ENCODE measurements at places on chromosomes 3 and 15.

GRCh38 chr15:99720533-99720932 is 12.7 kb downstream of the LYSMD4 start:
- DNase-seq: no peak

DNA sequence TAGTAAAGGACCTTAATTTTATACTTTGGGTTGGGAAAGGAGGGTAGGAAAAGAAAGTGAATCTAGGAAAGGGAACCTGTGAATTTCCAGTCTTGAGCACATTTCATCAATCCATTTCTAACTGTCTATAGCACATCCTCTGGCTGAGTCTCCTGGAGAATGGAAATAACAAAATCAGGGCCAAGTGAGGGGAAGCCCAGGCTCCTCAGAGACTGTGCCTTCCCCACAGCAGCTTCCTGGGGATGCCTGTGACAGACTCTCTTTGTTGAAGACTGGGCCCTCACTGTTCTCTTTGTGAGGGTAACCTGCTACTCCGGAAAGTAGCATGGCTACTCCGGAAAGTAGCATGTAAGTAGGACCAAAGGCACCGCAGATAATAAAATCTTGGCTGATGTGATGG is 22.6 kb upstream of the CSPG5 start:
- DNase-seq: no peak

GRCh38 chr3:72341920-72342319 is 506.3 kb downstream of the SHQ1 start:
- no peak for DNase-seq

- no peak for DNase-seq
Measured at GRCh38 chr3:84008623-84009022, 950.2 kb upstream of the CADM2 start.

DNA sequence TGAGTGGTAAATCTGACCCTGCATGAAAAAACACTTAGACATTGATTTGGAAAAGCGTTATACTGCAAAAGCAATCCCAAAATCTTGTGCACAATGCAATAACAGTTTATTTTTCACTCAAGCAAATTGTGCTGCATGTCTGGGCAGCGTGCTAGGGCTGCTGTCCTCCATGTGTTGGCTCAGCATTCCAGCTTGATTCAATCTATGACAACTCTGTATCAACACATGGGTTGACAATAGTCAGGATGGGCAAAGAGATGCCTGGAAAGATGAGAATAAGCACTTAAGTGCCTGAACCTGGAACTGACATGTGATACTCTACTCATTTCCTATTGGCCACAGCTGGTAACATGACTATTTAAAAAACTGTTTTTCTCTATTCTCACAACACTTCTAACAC is 51.8 kb downstream of the DUT start:
- no peak for DNase-seq

- DNase-seq: no peak
Measured at GRCh38 chr3:105812194-105812586, 56.6 kb downstream of the CBLB start.

- DNase-seq: no peak
Measured at GRCh38 chr15:43225201-43225949, 4.6 kb upstream of the EPB42 start.

- no peak for DNase-seq
Measured at GRCh38 chr15:41997845-41998244, 23.0 kb downstream of the PLA2G4E start.

GRCh38 chr15:67127965-67128364 is 62.6 kb downstream of the SMAD3 start:
- no peak for DNase-seq

DNA sequence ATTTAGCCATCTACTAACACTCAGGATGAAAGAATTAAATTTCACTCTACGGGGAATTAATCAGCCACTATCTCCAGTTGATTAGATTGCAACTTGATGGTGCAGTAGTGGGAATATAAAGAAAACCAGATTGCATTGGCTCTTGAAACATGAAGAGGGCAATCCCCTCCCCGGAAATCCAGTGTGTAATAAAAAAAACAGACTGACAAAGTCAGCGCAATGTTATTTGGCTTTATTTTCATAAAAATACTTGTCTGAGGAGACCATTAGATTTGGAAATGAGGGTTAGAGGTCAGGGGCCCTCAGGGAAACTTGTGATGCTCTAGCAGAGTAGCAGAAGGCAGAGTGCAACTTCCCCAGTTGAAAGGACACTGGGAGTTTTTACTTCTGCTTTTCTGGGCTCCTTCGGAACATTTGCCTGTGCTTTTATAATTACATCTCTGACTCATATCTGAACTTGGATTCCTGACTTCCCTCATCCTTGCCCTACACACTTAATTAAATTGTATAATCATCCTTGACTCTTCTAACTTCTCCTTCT is 326.8 kb downstream of the TUSC7 start:
- no peak for DNase-seq

GRCh38 chr15:99114511-99115299 is 9.8 kb downstream of the SYNM start:
- DNase-seq: no peak

DNA sequence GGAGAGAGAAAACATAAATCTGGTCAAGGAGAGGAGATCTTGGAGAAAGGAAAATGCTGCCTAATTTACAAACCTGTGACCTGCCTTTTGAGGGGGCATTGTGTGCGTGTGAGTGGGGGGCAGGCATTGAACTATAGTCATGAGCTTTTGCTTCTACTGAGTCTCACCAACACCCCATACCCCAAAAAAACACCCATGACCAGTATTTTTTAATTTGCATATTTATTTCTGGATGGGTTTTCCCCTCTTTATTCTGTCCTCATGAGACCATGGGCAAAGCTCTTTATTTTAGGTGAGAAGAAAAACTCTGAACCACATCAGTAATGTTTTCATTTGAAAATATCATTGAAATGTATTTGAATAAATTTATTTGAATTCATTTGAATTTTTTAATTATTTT is 20.6 kb downstream of the CD80 start:
- no peak for DNase-seq

GRCh38 chr3:127389420-127389819 is 101.6 kb upstream of the PRR20G start:
- no peak for DNase-seq

DNA sequence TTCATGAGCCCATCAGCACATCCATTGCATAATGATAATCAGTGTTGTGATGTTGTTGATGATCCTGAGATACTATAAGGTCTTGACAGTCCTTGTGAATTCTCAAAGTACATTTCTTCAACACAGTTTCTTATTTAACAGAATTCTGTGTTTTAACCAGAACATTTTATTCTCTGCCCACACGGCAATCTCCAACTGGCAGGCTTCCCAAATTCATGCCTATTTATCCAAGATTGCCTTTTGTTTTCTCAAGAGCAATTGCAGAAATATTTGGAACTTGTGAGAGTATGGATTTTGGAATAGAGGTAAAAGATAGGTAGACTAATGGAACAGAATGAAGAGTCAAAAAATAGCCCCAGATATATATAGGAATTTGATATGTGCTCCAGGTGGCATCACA is 116.0 kb downstream of the UACA start:
- DNase-seq: no peak

GRCh38 chr3:13394363-13394762 is 25.8 kb downstream of the NUP210 start:
- DNase-seq: no peak

DNA sequence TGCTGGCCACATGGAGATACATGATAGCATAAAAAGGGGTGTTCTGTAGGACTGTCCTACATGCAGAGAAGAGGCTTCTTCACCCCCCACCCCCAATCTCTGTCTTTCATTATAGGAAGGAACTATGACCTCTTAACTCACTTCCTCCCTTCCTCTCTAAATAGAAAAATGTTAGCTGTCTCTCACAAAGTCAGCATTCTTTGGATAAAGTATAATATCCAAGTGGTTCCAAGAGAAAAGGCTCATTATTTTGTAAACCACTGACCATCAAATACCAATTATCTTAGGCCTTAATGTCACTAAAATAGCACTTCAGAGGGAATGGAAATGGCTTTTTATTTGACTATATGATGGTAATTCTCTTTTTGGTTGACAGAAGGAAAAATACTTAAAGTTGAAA is 95.3 kb upstream of the SLC2A2 start:
- DNase-seq: no peak

GRCh38 chr15:59177317-59177660 is 29.4 kb upstream of the LDHAL6B start:
- DNase-seq: no peak

DNA sequence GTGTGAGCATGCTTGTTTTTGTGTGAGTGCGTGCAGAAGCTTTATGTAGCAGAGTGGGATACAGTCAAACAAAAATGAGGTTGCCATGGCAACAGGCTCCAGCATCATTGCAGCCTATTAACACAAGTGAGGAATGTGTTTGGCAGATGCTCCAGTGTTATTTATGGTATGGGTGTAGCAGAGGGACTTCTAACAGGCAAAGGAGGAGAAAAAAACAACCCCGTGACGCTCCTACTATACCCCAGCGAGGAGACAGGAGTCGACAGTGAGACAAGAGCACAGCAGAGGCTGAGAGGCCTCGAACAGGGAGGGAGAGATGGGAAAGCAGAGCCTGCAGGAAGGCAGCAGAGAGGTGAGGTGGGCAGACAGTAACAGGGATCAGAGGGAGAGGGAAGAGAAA is 4.9 kb downstream of the ADCY5 start:
- no peak for DNase-seq

- DNase-seq: no peak
Measured at GRCh38 chr3:38690185-38690584, 40.7 kb upstream of the SCN5A start.

DNA sequence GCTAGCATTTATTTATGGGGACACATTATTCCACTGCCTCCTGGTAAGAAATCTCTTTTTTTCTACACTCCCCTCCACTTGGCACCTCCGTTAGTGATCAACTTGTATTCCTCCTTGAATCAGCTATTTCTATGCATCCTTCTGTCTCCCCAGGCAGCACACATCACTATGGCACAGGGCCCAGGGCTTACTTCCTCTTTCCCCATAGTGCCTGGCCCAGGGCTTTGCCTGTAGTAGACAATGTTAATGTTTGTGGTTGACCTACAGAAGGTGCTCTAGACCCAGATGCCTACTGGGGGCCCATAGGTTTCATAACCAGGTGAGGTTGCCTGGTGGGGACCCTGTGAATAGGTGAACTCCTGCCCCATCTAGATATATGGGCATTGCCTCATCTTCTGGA is 44.9 kb downstream of the EPHB1 start:
- no peak for DNase-seq

DNA sequence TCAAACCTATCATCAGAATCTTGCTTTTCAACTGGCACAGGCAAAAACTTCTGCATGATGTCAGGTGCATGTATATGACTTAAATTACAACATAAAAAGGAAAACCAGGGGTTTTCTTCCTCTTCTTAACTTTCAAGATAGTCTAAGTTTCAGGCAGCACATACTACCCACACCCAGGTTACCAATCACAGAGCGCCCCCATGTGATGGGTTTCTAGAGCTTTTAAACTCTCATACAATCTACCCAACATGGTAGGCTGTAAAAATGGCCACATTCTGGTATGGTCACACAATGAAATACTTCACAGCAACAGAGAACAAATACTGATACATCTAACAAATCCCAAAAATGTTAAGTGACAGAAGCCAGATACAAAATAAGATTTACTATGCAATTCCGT is 7.4 kb downstream of the MESD start:
- DNase-seq: no peak

- DNase-seq: no peak
Measured at GRCh38 chr15:39154227-39154638, 426.6 kb upstream of the THBS1 start.

GRCh38 chr15:39511916-39512260 is 69.0 kb upstream of the THBS1 start:
- DNase-seq: no peak

DNA sequence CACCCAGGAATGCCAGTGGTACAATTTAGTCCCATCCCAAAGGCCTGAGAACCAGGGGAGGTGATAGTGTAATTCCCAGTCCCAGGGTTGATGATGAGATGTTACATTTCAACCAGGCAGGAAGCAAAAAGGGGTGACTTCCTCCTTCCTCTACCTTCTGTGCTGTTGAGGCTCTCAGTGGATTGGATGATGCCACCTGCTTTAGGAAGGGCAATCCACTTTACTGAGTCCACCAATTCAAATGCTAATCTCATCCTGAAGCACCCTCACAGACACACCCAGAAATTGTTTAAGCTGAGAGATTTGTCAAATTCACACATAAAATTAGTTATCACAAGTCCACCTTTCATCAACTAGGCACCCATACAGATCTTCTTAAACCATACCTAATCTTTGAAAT is 418.5 kb upstream of the GOLIM4 start:
- no peak for DNase-seq

DNA sequence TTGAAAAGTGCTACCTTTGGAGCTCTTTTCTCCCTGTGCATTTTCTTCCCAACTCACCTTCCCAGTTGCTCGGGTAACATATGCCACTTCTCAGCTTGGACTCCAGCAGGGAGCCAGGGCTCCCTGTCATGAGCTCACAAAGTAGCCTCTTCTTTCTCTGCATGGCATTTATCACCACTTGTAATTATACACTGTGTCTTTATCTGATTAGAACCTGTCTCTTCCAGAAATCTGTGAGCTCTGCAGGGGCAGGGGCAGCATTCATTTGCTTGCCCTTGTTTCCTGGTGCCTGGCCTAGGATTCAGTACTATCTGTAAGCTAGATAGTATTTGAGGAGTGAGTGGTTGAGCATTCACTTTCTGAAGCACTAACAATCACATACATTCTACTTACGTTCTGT is 100.9 kb downstream of the CLSTN2 start:
- DNase-seq: no peak

DNA sequence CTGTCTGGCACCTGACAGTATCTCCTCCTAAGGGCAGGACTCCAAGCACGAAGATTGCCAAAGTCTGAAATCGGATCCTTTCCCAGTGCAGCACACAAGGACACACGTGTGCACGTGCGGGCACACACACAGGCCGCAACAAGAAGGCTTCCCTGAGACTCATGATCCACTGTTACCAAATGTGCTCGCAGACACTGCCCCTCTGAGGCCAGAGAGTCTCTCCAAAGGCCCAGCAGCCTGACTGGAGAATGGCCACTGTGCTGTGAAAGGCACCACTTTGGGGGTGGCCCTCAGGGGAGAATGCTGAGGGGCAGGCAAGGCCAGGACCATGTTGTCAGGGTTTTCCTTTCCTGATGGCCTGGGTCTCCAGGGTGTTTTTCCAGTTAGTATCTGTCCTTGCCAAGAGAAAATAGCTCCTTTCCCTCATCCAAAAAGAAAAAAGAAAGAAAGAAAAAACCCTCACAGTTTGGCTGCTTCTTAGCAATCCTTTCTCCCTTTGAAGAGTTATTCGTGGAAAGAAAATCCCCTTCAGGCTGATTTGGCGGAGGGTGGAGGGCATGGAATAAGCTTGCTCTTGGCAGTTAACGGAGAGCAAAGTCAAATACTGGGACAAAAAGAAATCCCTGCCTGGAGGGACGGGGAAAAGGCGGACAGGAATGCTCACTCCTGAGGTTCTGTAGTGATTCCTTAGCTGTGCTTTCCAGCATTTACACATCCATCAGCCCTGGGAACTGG is 112.2 kb upstream of the ETV5 start:
- no peak for DNase-seq

GRCh38 chr15:65638681-65639089 is 16.9 kb downstream of the SLC24A1 start:
- peak; percentile 28 for DNase-seq

- DNase-seq: no peak
Measured at GRCh38 chr3:122907471-122907870, 112.6 kb downstream of the SLC49A4 start.
